Jurkat, Clone E6-1 (cell line): ENCODE measurements at places on chromosomes 6 and 20.

DNA sequence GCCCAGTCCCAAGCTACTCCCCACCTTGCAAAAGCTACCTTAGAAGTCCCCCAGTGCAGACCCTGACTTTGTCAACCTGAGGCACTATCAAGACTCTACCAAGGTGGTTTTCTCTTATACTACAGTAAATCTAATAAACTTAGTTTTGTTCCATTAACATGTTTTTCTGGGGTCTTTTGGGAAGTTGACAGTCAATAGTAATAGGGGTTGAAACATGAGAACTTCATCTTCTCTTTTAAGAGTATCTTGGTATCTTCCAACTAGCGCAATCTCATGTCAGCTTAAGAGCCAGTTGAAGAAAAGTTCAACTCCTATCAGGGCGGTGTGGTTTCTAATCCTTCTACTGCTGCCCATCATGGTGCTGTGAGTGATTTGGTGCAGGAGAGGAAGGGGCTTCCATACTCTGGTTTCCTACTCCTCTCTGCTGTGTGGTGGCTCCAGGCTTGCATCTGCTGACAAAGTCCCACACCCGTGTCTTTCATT lies 164.2 kb downstream of the FOXA2 start:
- no peak for DNase-seq

- DNase-seq = no peak
Observed at GRCh38 chr6:13488015-13488895, 855 bp upstream of the GFOD1 start.

- no peak for DNase-seq
Observed at GRCh38 chr6:20402342-20403069, 827 bp downstream of the E2F3 start.

GRCh38 chr6:5950361-5950785 lies 56.4 kb downstream of the NRN1 start:
- no peak for DNase-seq
